ENCODE measurements at places on chromosomes 3 and 15.
A peak's percentile ranks its signal among the peaks of the same experiment; 100 is the strongest.

DNA sequence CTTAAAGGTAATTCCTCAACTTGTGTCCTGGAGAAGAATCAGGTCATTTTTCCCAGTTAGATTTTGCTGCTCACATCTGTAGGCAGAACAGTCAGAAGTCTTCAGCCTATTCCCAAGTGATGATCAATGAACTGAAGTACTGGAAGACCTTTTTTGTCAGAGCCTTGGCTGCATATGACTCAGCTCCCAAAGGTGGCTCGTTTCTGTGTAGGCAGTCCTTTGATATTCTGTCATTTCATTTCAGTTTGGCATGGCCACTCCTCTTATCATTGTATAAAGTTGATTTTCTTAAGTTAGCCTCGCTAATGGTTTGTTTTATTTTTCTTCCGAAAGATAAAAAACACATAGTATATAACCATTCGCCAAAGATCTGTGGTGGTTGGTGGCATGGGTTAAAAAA, 90.7 kb downstream of the KLHL25 start:
- DNase-seq = no peak

GRCh38 chr15:91237445-91237844, 137.4 kb downstream of the SV2B start:
- no peak for DNase-seq

- no peak for DNase-seq
Observed at GRCh38 chr3:46905213-46905560, 27.7 kb downstream of the PTH1R start.

GRCh38 chr3:137026701-137027100, 68.9 kb downstream of the IL20RB start:
- no peak for DNase-seq

GRCh38 chr15:76147906-76148570, 88.3 kb downstream of the TMEM266 start:
- DNase-seq = no peak

DNA sequence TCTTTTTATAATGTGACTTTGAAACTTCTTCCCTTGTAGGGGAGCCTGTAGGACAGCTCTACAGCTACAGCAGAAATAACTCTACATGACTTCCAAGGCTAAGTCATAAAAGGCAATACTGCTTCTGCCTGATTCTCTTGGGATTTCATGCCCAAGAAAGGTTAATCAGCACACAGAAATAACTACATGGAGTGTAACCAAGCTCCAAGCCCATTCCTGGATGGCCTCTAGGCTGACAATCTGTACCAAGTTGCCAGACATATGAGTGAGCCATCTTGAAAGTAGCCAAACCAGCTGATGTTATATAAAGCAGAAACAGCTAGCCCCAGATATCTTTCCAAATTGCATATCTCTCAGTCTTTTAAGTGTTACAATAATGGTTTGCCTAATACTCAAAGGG, 75.8 kb upstream of the OSTN start:
- no peak for DNase-seq

DNA sequence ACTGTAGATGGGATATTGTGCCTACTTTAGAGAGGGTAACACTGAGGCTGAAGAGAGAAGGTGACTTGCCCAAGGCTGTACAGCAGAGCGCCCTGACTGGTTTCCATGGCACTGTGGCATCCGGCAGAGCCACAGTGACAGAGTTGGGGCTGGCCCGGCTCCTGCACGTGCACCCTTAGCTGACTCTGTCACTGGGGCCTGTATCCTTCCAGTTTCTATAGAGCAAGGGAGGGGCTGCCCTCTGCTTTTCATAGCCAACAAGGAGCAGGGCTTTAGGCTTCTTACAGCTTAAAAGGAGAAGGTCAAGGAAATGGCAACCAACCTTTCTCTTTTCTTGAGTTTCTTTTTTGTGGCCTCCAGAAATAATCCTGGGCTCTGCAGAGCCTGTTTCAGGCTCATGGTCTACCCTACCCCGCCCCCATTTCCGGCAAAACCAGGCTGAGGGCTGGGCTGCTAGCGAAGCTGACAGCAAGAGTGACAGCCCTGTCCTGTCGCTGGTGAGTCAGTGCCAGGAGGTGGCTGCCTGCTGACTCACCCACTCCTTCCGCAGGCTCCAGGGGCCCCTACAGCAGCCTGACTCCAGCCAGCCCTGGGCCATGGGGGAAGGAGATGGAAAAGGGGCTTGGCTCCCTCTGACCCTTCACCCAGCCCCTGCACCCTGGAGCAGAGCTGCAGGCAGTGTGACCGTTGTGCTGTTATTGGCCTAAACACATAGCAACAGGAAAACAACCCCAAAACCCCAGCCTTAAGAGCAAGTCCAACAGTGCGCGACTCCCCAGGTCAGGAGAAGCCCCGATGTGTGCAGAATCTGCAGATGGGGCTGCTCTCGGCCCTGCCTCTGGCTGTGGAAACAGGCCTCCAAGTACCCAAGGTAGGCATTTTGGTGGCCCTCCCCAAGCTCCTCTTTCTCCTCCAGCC, 29.8 kb downstream of the SLC6A6 start:
- DNase-seq = peak; percentile 57

DNA sequence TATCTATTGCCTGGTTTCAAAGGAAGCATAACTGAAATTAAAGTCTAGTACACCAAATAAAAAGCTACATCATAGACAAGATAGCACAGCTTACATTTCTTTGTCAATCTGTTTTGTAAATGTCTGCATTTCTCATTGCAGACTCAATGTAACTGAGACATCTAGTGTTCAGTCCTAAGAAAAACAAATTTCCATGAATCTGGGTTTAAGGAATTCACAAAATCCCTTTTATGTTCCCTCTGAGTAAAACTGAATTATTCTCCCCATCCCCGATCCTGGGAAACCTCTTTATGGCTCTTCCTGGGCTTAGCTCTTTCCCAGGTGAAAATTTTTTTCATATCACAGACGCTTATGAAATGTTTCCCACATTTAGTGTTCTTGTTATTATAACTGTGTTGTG, 21.6 kb upstream of the RASA2 start:
- DNase-seq = no peak

DNA sequence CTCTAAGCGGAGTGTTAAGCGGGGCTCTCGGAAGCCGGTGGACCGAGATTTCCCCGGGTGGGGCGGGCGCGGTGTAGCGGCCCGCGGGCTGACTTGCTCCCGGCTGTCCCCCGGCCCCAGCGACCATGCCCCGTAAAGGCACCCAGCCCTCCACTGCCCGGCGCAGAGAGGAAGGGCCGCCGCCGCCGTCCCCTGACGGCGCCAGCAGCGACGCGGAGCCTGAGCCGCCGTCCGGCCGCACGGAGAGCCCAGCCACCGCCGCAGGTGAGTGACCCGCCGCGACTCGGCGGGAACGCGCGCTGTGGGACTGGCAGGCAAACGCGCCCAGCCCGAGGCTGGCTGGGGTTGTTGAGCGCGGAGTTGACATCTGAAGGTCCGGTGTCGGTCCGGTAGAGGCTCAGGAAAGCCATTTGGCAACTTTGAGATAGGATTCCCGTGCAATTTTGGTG, 1.3 kb downstream of the SMC4 start:
- no peak for DNase-seq

DNA sequence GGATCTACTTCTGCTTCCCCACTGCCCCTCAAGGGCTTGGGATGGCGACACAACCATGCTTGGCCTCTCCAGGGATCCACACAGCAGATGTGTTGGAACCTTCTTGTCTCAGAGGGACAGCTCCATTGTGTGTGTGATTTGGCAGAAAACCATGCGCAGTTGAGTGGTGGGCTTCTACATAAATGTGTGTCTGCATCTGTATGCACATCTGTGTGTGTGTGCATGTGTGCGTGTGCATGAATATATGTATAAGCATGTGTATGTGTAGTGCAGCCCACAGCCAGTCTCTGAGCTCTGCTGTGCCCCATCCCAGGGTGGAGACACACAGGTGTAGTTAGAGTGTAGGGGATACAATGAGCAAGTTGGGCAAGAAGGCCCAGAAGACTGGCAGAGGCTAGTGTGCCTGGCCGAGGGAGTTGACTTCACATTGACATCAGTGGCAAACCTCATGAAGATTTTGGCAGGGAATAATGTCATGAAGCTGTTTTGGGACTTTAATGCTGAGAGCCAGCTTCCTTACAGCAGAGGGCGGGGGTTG, 8.1 kb downstream of the GLYCTK start:
- DNase-seq = no peak

- DNase-seq = peak; percentile 6
Observed at GRCh38 chr3:55297706-55298105, 189.4 kb downstream of the WNT5A start.

DNA sequence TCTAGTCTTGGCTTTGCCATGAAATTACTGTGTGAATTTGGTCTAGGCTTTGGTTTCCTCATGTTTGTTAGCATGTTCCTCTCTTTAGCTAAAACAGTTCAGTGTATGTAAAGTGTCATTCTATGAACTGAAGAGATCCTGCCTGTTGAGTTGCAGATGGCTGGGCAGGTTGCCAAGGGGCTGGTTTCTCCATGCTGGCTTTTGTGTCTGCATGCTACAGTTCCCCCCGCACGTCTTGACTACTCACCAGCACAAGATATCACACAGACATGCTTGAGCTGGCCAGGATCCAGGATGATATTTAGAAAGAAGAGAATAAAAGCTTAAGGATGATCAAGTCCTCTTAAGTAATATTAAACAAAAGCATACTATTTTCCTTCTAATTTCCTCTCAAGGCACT, 90.2 kb downstream of the CERS3 start:
- DNase-seq = peak; percentile 45

- no peak for DNase-seq
Observed at GRCh38 chr15:61025781-61026180, 203.3 kb downstream of the RORA start.

DNA sequence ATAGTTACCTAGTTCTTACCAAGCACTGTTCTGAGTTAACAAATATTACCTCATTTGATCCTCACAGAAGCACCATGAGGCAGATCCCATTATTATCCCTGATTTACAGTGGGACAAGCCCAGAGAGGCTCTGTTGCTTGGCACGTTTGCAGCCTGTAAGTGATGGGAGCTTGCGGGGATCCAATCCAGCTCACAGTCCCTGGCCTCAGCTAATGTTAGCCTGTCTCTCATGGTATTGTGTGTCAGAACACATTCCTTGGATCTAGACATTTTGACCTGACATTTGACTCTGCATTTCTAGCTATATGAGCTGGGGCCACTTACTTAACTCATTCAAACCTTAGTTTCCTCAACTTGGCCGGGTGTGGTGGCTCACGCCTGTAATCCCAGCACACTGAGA, 246.9 kb upstream of the LRTM1 start:
- DNase-seq = no peak

DNA sequence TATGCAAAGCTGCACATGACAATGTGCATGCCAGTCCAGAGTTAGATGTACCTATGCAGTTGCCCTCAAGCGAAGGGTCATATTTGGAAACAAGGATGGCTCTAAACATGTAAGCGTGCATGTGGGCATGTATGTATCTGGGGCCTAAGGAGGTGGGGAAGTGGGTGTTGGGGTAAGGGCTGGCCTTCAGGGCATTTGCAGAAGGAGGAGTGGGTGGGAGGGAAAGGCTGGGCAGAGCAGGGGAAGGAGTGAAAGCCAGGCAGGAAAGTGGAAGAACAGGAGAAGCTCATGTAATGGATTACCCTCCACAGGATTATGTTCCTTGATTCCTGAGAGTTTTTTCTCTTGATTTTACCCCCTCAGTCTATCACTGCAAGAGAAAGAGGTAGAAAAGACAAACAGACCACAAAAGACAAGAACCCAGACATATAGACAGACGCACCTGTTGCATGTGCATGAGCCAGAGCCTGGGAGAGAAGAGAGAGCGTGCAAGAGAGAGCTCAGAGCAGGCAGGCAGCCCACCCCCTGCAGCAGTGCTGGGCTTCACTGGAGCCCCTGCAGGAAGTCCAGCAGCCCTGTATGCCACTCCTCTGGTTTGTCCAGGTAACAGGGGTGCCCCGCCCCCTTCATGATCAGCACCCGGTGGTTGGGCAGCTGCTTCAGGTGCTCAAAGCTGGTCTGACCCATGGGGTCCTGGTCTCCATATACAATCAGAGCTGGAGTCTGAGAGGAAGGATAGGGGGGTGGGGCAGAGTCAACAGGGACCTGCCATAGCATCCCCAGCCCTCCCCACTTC, 1.8 kb upstream of the PCBP4 start:
- DNase-seq = no peak

DNA sequence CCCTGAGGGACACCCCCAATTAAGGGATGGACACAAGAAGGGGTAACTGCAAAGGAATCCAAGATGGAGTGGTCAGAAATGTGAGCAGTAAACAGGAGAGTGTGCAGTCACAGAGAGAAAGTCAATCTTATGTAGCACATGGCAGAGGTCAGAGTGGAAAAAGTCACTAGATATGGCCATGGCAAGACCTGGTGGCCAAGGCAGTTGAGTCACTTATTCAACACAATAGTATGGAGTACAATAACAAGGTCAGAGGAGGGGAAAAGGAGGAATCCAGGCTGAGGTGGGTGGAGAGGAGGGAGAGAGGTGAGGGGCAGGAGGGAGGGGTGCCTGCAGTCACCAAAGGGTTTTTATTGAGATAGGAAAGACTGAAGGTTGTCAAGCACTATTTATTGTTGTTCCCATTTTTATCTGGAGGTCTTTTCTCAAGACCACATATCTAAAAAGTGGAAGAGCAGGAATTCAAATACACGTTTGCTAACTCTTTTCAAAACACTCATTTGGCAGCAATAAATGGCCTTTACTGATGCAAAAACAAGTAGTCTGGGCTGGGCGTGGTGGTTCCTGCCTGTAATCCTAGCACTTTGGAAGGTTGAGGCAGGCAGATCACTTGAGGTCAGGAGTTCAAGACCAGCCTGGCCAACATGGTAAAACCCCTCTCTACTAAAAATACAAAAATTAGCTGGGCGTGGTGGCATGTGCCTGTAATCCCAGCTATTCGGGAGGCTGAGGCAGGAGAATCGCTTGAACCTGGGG, 53.3 kb upstream of the ARHGEF3 start:
- no peak for DNase-seq

- DNase-seq = no peak
Observed at GRCh38 chr3:14246414-14246813, 67.8 kb downstream of the LSM3 start.

GRCh38 chr3:143016321-143016972, 15.1 kb downstream of the U2SURP start:
- no peak for DNase-seq

- no peak for DNase-seq
Observed at GRCh38 chr15:92328207-92328606, 65.5 kb upstream of the ST8SIA2 start.

DNA sequence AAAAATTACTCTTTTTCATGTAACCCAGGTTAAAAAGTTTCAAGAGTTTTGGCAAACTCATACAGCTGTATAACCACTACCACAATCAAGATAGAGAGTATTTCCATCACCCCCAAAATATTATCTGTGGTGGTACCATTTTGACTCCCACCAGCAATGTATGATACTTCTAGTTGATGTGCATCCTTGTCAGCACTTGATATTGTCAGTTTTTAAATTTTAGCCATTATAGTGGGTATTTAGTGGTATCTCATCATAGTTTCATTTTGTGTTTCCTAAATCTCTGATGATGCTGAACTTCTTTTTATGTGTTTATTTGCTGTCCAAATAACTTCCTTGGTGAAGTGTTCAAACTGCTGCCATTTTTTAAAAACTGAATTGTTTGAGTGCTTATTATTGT, 14.6 kb downstream of the CTDSPL start:
- no peak for DNase-seq

- no peak for DNase-seq
Observed at GRCh38 chr15:47542312-47542989, 174.9 kb upstream of the SEMA6D start.

- no peak for DNase-seq
Observed at GRCh38 chr3:73768524-73769308, 144.0 kb upstream of the PDZRN3 start.
